Kidney glomerular epithelial cell (primary cell): ENCODE measurements at places on chromosomes 3 and 15.

DNA sequence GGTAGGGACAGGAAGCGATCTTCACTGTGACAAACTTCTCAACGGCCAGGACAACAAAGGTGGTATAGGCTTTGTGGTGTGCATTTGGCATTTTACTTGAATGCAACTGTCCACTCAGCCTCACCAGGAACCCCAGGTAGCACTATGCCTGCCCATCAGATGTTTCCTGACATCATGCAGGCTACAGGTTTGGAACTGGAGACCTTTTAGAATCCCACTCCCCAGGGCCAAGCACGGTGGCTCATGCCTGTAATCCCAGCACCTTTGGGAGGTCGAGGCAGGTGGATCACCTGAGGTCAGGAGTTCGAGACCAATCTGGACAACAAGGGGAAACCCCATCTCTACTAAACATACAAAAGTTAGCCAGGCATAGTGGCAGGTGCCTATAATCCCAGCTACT, 9.6 kb downstream of the STARD5 start:
- DNase-seq, result no peak

DNA sequence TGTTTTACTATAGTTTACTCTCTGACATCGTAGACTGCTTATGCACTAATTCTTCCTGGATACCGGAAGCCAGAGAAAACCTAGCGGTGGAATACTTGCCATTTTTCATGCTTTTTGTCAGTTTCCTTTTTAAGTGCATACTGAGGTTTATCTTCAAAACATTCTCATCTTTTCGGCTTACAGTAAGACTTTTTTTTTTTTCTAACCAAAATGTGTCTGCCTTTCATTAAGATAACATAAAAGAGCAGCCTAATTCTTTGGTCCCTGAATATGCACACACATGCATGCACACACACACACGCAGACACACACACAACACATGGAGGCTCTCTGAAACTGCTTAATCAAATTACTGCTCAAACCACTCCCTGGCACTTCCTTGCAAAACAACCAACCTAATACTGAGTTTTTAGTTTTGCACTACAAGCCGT, 1.3 kb downstream of the ZNF445 start:
- DNase-seq, result peak; percentile 23

GRCh38 chr15:40776537-40777141, 6.9 kb downstream of the C15orf62 start:
- DNase-seq, result peak; percentile 45

DNA sequence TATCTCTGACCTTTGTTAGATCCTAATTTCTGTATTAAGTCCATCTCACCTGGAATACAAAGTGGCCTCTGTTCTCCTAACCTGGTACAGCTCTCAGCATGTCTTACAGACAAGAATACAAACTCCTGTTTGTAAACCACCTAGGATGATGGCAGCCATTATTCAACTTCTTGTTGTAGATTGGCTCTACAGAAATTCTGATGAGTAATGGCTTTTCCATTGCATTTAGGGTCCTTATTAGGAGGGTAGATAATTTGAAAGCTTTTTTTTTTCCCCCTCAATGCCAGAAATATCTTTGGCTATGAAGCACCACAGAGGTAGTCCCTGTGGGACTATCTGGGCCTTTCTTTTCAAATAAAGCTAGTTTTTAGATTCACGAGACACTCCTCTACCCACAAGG, 9.8 kb downstream of the NR2E3 start:
- no peak for DNase-seq

DNA sequence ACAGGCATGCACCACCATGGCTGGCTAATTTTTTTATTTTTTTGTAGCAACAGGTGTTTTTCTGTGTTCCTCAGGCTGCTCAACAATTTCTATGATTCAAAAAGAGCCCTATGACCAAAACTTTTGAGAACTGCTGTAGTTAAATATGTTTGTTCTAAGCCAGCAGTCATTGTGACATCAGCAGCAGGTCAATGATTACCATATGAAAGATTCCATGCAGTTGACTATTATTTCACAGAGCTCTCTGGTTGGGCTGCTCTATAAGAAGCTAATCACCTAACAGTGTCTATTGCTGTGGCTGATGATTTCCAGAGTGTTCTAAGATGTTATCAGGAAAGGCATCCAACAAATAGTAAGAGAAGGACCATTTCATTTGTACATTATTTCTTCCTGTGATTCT, at the start of gene CCDC54:
Gene CCDC54, plus strand, starts transcription at position 289 of the 400 bp plus-strand sequence. CDS start 149 bp downstream, outside the sequence.
- DNase-seq, result peak; percentile 68

GRCh38 chr15:34914317-34914716, 55.2 kb downstream of the AQR start:
- DNase-seq, result no peak

DNA sequence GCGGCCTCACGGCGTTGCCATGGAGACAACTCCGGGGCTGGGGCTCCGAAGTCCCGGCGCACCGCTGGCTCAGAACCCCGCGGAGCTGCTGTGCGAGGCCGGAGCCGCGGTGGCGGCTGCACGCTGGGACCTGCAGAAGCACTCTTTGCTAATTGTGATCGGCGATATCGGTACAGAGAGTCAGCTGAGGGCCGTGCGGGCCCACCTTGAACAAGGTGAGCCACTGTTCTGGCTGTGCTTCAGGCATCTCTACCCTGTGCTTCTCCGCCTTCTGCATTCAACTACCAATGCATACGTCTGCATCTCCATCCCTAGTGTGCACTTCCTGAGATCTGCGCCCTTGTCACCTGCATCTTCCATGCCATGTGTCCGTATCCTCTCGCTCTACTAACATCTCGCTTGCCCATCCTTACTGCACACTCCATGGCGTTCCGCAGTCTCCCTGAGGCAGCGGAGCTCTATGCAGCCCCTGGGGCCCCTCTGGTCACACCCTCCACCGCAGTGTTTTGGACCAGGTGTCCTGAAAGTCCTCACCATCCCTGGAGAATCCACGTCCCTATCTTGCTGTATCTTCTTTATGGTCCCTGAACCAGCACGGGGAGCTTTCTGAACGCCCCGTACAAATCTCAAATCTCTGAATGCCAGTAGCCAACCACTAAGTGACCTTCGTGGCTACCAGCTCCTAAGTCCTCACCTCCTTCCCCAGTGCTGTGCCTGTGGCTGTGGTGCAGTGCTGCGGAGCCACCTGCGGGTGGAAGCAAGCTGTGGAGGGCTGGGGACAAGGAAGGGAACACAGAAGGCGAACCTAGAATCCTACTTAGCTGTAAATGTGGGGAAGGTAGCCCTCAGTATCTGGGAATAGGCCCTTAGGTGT, 6.2 kb upstream of the MAP1A start:
- DNase-seq, result no peak

DNA sequence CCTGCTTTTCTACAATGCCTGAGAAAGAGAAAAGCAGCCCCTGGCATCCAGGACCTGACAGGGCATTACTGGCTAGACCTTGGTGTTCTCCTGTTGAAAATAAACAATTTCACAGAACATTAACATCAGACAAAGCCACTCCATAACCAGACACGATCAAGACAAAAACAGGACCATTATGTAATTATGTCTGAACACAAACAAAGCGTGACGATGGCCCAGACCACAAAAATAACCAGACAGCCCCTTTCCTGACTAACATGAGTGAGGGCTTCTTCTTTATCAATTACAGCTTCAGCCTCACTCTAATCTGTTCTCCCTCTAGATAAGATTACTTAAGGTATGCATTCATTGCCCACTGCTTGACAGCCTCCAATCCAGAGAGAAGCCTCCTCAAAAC, 172.7 kb upstream of the LMCD1 start:
- DNase-seq, result peak; percentile 5

- DNase-seq, result no peak
Observed at GRCh38 chr3:73529308-73530021, 95.3 kb downstream of the PDZRN3 start.

DNA sequence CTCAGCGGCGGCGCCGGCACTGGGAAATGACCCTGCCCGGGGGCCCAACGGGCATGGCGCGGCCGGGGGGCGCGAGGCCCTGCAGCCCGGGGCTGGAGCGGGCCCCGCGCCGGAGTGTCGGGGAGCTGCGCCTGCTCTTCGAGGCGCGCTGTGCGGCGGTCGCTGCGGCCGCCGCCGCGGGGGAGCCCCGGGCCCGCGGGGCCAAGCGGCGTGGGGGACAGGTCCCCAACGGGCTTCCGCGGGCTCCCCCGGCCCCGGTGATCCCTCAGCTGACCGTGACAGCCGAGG, 172 bp downstream of the ITPKA start:
- DNase-seq, result no peak

DNA sequence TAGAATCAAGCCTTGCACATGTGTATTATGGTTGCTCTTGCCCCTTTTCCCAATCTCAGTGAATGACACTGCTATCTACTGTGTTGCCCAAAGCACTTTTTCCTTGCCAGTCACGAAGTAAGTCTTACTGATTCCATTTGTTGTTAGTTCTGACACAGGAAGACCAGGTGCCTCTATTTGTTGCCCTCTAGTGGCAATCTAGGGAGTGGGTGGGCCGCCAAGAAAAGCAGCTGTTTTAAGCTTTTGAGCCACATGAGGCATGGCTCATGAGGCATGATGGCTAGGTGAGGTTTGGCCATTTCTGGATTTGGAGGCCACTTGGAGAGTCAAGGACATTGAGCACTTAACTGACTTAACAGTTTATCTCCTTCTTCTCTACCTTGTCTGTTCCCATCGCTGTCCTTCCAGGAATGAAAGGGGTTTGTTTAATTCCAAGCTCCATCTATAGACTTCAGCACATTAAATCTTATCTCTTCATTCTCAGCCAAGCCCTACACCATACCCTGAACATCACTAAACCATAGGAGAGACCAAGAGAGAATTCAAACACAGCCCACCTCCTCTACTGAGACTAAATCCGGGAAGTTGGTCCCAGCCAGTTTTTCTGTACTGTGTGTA, 103.1 kb downstream of the HCN4 start:
- peak; percentile 1 for DNase-seq

- no peak for DNase-seq
Observed at GRCh38 chr3:26108846-26109489, 319.1 kb downstream of the OXSM start.

- no peak for DNase-seq
Observed at GRCh38 chr3:68424796-68425460, 507.4 kb downstream of the TAFA4 start.

DNA sequence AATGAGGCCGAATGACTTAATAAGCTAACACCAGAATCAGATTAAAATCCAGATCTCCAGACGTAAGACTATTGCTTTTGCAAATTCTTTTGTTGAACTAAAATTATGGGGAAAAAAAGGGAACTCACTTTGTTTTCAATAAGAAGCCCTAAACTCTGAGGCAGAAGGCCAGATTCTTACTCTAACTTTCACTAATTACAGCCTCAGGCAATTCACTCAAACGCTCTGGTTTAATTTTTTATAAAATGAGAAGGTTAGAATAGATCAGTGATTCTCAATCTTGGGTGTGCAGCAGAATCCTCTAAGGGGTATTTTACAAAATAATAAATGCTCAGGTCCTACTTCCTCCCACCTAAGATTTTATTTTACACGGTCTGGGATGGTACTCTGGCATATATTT, 38.1 kb downstream of the C3orf70 start:
- no peak for DNase-seq

DNA sequence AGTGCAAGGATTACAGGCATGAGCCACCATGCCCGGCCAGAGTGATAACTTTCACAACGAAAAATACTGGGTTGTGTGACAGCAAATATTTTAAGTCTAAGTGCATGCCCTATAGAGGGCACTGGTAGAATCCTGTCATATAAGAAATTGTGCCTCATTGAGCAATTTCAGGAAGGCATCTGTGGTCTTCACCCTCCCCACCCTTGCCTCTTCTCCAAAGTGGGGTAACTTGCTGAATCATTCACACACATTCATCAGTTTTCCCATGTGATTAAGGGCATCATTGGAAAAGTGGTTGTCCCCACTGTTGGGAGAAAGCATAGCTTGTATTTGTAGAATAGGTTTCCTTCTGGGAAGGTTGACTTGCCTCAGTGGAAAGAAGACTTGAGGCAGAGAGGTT, 9.2 kb downstream of the MITF start:
- no peak for DNase-seq

DNA sequence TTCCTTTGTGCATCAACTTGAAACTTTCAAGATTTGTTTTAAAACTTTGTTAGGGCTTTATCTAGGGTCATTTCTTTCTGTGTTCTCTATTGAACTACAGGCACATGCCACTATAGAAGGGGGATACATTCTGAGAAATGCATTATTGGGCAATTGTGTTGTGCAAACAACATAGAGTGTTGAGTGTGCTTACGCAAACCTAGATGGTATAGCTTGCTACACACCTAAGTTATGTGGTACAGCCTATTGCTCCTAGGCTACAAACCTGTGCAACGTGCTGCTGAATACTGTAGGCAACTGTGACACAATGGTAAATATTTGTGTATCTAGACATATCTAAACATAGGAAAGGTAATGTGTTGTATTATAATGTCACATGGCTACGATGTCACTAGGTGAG, 33.0 kb upstream of the KLF13 start:
- DNase-seq, result no peak

DNA sequence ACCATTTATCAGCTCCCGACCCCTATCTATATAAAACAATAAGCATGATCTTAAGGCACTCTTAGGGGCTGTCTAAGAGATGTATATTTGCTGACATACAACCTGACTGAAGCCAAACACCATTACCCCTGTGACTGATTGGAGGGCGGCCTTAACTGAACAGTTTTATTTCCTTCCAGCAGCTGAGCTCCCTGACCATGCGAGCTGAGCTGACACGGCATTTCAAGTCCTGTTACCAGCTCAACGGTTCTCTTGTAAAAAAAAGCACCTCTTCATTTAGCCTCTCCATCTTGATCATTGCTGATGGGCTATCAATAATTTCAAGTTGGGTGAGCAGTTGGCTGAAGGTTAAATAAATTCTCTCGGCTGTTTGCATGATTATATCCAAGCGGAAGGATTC, 33.4 kb upstream of the BNIP2 start:
- no peak for DNase-seq

- no peak for DNase-seq
Observed at GRCh38 chr15:98620020-98620419, 28.3 kb upstream of the IGF1R start.

DNA sequence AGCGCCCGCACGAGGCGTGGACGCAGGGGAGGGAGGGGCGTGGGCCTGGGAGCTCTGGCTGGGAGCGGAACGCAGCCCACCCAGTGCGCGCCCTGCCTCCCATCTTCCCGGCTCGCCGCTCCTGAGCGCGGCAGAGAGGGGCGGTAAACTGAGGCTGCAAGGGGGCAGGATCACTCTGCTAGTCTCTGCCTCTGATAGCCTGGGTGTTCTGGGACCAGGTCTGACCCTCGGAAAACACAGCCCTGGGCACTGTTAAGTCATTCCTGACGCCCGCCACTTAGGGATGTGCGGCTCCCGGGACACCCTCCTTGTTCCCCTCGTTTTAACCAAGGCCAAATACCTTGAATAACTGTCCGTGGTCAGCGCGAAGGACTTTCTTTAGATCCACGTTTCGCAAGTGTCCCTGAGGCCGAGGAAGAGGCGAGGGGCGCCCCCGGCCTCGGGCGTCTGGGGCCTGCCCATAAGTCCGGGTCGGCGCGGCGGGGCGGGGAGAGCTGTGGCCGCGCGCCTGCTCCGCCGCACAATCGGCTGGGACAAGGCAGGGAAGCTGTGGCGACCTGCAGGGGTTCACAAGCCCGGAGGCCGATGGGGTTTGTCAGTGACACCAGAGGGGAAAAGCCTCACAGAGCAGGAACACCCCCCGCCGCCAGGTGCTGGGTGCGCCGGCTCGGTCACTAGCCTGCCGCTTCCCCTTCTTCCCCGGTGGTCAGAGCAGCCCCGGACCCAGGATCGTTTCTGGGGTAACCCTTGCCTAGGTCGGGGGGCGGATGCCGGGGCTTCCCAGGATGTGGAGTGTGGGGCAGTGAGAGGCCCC, 1.5 kb downstream of the ITPKA start:
- DNase-seq, result no peak

GRCh38 chr3:182058488-182058887, 346.8 kb downstream of the SOX2 start:
- DNase-seq, result no peak
